ENCODE measurements at places on chromosomes 3 and 15.

GRCh38 chr3:33331414-33331813 lies 54.2 kb downstream of the FBXL2 start:
- no peak for DNase-seq

DNA sequence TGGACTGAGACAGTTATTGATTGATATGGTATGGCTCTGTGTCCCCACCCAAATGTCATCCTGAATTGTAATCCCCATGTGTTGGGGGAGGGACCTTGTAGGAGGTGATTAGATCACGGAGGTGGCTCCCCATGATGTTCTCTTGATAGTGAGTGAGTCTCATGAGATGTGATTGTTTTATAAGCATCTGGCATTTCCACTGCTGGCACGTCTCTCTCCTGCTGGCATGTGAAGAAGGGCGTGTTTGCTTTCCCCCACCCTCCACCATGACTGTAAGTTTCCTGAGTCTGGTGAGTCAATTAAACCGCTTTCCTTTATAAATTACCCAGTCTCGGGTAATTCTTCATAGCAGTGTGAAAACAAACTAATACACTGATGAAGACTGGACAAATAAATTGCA lies 105.6 kb upstream of the MELTF start:
- DNase-seq: no peak

DNA sequence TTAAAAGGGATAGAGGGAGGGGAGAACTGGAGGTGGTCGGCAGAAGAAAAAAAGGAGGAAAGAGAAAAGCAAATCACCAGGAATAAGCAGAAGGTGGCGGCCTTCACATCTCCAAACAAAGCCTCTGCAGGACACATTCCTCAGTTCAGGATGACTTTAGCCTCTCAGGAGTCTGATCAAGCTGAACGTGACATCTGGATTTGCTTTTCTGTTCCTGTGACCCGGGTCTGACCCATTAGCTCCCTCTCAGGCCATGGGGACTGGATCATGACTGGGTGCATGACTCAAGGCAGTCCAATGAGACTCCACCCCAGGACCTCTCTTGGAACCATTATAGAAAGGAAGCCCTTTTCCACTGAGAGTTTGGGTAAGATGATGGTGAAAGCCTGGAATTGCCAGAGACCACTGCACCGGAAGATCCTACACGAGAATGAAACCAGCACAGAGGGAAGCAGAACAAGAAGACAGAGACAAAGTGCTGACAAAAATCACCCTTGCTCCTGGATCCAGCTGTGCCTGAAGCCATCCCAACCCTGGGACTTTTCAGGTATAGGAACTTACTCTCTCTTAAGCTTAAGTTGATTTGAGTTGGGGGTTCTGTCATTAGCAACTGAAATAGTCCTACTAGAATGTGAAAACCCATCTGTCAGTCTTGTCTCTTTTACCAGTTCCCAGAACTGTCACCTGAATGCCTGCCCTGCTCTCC lies 45.4 kb upstream of the RAD18 start:
- no peak for DNase-seq

- no peak for DNase-seq
These were observed 105.2 kb upstream of the RNF7 start for GRCh38 chr3:141632779-141633374.

DNA sequence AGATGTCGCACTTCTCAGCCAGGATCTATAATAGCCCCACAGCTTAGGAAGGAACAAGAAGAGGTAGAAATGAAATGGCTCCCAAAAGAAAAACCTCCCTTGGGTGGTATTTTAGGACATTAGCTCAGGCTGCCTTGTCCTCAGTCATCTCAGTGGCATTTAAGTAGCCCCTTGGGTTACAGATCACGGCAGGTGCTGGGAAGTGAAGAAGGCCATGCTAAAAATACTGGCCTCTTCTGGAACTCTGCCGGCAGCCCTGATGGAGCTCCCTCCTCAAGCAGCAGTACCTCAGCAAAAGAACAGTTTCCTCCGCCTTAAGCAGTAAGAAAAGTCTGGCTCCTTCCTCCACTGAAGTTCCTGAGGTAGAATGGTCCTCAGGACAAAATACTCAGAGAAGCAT lies 7.3 kb upstream of the TPM1 start:
- DNase-seq: no peak

GRCh38 chr3:193865339-193865738 lies 270.6 kb upstream of the HES1 start:
- no peak for DNase-seq

DNA sequence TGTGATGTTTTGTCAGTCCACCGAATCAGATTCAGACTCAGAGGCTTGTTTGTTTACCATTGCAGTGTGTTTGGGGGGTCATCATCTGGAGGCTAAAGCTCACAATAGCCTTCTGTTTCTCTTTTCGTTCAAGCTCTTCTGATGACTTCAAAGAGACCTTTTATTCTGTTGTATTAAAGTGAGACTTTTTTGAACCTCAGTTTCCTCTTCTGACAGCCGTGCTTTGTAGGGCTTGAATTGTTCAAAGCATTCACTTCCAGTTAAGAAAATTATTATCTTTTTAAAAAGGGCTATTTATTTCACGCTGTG lies 1.3 kb downstream of the PXK start:
- no peak for DNase-seq

DNA sequence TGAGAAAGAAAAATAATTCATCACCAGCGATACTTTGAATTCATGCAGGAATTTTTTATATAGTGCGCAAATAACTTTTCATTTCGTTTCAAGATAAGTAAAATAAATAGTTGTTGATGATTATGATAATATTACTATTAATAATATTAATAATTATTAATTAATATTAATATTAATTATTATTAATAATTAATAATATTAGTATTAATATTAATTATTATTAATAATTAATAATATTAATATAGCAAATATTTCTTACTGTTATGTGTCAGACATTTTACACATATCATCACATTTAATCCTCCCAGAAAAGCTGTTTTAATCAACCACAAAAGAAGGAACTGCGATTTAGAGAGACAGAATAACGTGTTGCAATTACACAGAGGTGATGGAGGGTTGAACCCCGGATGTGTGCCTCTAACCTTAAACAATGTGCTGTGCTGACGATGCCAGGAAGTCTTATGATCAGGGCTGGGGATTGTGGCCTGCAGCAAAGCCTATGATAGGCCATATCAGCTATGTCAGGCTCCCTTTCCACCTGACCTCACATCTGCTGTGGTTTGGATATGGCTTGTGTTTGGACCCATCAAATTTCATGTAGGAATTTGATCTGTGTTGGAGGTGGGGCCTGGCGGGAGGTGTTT lies 263.5 kb upstream of the NR2F2 start:
- DNase-seq: no peak

DNA sequence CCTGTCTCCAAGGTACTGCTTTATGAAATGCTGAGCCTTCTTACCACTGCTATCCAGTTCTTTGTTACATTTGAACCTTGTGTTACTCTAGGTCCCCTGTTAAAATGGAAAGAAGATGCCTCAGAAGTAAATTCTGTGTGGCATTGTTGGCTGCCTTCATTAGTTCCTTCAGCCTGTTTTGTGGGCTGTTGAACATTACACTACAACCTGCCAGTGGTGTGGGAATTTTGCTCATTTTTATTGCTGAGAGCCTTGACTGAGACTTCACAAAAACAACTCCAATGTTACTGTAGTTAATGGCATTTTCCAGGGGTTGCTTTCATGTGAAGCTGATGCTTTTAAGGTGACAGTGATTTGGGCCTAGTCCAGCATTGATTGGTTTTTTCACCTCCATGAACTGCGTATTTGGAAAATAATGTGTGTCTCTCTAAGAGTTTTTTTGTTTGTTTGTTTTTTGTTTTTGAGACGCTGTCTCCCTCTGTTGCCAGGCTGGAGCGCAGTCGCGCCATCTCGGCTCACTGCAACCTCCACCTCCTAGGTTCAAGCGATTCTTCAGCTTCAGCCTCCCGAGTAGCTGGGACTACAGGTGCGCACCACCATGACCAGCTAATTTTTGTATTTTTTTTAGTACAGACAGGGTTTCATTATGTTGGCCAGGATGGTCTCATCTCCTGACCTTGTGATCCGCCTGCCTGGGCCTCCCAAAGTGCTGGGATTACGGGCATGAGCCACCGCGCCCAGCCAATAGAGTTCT lies 4.3 kb downstream of the MAPK6 start:
- DNase-seq: no peak

DNA sequence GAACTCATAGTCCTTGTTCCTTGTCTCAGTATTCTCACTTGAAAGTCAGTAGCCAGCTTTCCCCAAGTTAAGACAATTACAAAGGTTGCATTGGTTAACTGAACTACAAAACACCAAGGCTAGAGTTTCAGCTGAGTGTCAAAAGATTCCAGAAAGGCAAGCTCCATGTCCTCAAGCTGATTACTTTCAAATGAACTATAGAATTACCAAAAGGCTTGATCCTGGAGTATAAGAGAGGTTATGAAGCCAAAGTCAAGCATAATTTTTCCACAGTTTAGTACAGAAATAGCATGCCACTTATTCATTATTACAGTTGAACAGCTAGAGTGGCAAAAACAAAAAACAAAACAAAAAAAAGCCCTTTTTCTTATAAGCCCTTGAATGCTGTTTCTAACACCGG lies 51.9 kb downstream of the ZBTB20 start:
- DNase-seq: no peak

GRCh38 chr3:108953210-108953609 lies 469 bp downstream of the GUCA1C start:
- DNase-seq: no peak

DNA sequence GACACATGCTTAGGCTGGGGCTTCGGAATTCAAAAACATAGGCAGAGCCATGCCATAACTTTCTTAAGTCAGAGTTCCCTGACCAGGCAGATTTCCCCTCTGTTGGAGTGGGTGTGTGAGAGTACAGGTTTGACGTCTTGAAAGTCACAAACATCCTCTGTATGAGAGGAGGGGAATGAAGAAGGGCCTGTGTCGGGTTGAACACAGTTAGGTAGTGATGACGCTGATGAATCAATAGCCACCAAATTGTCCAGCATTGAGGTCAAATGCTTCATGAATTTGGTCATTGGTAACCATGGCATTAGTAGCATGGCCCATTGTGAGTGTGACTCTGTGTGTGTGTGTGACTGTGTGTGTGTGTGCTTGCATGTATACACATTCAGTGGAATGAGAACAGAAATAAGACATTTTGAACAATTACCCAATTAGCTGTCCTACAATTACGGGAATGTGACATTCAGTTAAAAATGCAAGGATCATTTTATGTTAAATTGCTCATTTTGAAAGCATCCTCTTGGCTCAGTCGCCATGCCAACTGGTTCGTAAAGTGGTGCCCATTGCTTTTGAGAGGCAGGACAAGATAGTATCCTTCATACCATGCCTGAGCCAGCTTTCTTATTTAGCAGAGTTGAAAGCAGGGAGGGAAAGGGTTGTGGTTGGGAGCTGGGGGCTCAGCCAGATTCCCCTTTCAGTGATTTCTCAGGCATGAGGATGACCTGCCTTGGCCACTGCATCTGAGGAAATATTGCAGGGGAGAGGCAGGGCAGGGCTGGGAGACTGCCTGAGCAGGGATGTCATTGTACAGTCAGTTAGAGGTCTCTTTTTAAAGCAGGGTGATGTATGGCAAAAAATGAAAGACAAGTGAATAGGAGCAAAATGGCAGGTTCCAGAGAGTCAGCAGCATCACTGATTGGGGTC lies 35.4 kb downstream of the RBP2 start:
- no peak for DNase-seq

DNA sequence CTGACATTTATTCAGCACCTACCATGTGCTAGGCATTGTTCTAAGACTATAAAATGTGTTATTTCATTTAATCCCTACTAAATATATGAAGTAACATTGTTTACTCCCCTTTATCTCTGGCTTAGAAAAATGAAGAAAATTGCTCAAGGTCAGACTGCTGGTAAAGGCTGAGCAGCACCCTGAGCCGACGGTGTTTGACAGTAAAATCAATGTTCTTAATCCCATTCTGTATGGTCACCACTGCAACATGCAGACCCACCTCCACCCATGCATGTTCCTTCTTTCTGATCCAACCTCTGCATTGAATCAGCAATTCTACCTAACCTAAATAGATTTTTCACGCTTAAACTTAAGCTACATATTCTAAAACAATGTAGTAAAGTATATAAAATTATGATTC lies 216.5 kb downstream of the ZBBX start:
- DNase-seq: no peak

- DNase-seq: no peak
These were observed 47.2 kb downstream of the CCDC33 start for GRCh38 chr15:74283368-74283767.

DNA sequence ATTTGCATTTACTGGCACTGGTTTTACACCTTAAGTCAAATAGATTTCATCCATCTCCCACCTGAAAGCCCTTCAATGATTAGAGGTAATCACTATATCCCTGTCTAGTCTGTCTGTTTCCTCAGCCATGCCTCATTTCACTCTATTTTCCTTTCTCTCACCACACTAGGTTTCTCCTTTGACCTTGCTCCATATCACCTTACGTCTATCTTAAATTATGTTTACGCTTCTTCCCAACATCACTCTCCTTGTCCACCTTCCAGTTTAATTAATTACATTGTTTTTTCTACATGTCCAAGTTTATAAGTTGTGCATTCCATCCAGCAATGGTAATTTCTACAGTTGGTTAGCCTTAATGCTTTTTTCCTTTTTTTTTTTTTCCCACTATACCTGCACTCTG lies 396.7 kb upstream of the PDZRN3 start:
- DNase-seq: no peak

DNA sequence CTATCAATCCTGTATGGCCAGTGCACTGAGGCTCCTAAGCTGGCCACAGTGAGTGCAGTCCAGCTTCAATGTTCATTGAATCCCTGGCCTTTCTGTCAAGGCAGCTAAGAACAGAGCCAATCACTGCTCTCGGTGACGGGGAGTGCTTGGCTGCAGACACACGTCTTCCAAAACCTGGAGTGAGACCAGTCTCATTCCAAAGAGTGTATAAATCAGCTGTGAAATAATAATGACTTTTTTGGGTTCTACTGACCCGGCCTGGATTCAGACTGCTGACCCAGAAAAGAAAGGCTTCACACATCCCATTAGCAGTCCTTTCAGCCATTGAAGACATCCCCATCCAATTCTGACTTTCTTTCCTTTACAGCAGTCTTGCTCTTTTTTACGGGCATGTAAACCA lies 665.5 kb downstream of the GBE1 start:
- DNase-seq: no peak

GRCh38 chr3:10933021-10933420 lies 59.5 kb upstream of the SLC6A1 start:
- no peak for DNase-seq

DNA sequence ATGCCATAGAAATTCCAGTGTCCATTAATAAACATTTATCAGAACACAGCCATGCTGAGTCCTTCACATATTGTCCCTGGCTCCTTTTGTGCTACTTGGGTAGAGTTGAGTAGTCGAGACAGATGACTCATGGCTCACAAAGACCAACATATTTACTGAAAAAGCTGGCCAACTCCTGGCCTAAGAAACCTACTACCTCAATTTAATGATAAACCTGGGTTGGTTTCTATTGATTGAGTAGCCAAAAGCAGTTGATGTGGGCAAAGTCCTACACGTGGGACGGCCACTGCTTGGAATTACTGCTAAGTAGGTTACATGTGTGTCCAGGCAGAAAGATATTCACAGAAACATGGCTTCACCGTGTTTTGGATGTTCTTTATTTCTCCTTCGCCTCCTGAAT lies 402.2 kb downstream of the NR2F2 start:
- DNase-seq: no peak

Measured in activated naive CD4-positive, alpha-beta T cell treated with anti-CD3 and anti-CD28 coated beads, Interleukin-2, amount 50 U/mL, for 72 hours (primary cell).